ENCODE measurements at places on chromosomes 1 and 21.

DNA sequence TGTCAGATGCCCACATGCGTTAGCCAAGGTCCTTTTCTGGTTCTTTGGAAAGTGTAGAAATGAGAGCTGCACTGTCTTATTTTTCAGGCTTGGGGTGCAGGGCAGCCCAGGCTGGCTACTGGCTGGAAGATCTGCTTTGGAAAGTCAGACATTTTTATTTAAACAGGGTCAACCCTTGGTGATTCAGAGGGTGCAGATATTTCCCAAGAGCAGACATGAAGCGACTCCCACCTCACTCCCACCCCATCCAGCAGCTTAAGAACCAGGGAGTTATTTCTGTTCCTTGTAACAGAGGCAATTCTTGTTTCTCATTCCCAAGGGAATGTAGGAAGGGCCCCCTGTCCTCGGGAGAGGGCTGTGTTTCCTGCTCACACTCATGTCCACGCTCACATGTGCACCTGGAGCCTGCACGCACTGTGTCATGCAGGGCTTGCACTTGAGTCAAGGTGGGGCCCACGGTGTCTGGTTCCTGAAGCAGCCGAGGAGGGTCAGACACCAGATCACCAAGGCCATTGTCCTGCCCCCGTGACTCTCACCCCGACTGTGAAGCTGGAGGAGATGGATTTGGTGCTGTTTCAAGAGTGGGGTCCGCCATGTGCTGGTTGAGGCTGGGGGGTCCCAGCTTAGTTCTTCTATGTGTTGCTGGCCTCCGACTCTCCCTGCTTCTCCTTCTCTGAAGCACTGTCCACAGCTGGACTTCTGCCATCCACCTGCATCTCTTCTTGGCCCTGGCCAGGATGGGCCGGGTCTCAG is 992 bp downstream of the S100A7A start:
- DNase-seq = no peak

DNA sequence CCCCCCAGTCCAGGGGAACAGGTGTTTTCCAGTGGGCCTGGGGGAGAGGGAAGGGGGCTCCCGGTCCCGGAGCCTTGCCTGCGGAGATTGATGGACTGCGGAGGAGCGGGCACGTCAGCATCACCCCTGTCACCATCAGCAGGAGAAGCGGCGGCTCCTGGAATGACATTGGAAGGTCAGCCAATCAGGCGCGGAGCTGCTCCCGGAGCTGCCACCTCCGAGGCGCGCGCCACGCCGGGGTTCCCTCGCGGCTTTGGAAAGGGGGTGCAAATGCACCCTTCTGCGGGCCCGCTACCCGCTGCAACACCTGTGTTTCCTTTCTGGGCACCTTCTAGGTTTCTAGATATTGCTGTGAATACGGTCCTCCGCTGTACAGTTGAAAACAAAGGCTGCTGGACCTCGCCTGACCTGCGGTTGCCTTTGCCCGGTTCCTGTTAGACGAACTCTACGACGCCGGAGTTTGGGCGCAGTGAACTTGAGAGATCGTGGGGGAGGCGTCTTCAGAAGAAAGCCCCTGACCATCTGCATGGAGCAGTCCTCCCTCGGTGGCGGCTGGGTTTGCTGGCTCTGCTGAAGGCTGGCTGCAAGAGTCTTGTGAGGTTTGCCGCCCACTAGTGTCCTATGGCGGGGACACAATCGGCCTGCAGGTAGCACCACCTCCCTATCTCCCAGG is 5.3 kb downstream of the DSCAM start:
- DNase-seq = no peak

DNA sequence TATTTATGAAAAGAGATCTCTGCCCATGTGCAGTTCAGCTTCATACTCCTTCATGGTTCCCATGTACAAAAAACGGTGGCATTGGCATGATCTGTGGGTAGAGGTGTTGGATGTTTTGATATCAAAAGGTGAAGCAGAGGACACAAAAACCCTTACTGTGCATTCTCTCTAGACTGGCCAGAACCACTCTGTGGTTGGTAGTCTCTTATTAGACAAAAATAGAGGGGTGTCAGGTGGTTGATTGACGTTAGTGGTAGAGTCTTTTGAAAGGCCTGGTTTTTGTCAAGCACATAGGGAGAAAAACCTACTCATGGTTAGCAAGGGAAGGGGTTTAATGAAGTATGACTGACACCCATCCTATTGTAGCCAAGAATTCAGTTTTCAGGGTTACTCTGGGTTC is 400.0 kb upstream of the TMPRSS15 start:
- DNase-seq = no peak

DNA sequence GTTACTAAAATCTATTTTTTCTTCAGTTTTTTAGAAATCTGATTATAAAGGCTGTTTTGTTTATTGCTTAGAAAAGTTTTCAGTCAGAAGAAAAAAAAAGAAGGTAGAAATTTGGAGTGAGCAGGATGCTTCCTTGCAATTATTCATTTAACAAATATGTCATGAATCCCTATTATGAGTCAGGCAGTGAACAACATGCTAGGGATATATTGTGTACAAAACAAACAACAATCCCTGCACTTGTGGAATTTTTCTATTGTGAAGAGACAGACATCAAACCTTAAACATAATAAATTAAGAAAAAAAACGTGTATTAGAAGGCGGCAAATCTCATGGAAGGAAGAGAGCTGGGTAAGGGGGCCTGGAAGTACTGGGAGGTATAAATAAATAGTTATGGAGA is 664.1 kb upstream of the CAMK1G start:
- no peak for DNase-seq

DNA sequence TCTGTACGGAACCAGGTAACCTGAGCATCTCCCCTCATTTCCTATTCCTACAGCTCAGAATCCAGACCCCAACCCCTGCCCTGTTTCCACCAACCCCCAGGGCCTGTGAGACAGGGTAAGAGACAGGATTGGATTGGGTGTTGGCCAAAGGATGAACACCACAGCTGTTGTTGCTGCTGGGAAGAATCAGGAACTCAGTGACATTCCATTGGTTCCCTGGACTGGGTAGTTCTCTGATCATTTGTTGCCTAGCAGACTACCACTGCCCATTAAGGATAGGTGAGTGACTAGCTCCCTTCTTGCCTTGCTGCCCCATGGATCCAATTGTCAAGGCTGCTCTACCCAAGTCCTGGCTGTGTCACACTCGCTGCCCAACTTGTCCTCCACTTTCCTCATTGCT is 10.0 kb downstream of the NCSTN start:
- no peak for DNase-seq

GRCh38 chr1:32335790-32336590 is at the start of gene MARCKSL1:
Gene MARCKSL1 (minus strand): TSS chr1:32336233. CDS start chr1:32336033, 200 bp downstream.
- peak; percentile 80 for DNase-seq

- DNase-seq = no peak
Observed at GRCh38 chr1:245181158-245181517, 26.4 kb downstream of the KIF26B start.

- DNase-seq = no peak
Observed at GRCh38 chr1:108179018-108179417, 21.1 kb downstream of the SLC25A24 start.

DNA sequence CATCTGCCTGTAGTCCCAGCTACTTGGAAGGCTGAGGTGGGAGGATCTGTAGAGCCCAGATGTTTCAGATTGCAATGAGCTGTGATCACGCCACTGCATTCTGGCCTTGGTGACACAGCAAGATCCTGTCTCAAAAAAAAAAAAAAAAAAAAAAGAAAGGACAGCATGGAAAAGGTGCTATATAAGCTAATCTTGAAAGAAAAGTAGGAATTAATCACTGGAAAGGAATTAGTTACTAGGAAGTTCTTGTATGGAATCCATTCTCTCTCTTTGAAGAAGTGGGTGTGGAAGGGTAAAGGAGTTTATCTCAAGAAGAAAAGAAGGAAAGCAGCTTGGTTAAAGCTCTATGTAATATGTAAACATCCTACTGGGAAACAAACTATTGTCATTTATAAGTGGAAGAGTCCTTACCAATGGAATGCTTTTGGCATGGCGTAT is 339.2 kb downstream of the DPYD start:
- no peak for DNase-seq

DNA sequence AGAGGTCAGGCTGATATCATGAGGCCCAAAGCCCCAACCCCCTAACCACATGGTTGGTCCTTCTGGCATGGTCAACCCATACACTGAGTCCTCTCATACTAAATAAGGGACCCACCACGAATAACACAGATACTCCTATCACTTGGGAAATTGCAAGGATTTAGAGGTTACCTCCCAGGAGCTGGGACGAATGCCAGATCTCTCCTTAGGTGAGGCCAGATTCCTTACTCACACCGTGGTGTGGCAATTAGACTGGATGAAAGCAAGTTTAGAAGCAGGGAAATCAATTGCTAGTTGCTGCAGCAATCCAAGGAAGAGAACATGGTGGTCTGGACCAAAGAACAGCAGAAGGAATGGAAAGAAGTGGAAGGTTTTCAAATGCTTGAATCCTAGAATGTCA is 60.1 kb downstream of the IER5 start:
- no peak for DNase-seq

- no peak for DNase-seq
Observed at GRCh38 chr1:156543066-156543465, 29.3 kb downstream of the IQGAP3 start.

DNA sequence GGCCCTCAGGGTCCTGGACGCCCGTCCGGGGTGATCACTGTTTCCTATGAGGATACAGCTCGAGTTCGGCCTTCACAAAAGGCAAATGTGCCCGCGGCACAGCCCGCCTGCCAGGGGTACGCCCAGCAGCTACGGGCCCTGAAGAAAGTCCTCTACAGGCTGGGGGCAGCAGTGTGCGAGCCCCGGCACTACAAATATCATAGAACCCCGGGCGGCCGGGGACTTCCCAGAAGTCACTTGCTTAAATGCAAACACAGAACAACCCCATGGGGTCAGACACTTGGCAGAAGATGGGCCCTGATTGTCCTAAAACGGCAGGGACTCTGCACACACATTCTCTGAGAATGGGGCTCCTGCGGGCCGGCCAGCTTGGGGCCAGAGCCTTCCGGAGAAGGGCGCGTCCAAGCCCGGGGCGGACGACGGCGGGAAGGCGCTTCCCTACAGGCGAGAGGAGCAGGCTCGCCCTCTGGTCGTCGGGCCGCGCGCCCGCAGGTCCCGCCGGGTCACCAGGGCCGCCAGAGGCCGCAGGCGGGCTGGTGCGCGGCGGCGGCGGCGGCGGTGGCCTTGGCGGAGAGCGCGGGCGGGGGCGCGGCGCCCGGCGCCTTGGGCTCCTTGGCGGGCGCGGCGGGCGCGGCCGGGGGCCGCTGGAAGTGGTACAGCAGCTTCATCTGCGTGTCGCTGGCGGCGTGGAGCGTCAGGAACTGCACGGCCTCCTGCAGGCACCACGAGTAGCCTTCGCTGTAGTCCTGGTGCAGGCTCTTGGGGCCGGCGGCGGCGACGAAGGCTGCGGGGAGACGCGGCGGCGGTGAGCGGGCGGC is 888 bp downstream of the HES5 start:
- DNase-seq = no peak

GRCh38 chr1:51663105-51663504 is 46.2 kb downstream of the OSBPL9 start:
- no peak for DNase-seq

DNA sequence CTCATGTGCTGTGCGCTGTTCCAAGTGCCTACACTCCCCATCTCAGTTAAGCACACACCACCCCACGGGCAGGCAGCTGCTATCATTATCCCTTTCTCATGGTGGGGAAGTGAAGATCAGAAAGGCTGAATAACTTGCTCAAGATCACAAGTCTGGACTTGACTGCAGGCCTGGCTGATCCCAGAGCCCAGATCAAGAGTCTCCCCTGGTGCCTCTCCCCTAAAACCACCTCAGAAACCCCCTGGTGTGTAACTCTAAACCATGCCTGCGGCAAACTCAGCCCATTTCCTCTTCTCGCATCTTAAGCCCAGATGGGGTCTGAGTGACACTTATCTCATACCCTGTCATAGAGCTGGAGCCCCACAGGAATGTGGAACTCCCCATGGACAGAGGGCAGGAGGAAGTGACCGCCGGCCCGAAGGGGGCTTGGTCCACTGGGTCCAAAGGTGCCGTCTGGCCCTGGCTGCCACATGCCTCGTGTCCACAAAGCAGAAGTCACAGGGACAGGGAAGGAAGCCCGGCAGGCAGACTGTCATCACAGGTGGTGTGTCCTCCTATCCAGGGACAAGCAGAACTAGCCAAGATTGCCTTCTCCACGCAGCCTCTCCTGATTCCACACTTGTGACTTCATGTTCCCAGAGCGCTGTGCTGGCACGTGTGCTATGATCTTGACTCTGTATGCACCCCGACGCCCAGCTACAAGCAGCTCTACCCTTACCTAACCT is 92.1 kb downstream of the SYF2 start:
- DNase-seq = peak; percentile 91

DNA sequence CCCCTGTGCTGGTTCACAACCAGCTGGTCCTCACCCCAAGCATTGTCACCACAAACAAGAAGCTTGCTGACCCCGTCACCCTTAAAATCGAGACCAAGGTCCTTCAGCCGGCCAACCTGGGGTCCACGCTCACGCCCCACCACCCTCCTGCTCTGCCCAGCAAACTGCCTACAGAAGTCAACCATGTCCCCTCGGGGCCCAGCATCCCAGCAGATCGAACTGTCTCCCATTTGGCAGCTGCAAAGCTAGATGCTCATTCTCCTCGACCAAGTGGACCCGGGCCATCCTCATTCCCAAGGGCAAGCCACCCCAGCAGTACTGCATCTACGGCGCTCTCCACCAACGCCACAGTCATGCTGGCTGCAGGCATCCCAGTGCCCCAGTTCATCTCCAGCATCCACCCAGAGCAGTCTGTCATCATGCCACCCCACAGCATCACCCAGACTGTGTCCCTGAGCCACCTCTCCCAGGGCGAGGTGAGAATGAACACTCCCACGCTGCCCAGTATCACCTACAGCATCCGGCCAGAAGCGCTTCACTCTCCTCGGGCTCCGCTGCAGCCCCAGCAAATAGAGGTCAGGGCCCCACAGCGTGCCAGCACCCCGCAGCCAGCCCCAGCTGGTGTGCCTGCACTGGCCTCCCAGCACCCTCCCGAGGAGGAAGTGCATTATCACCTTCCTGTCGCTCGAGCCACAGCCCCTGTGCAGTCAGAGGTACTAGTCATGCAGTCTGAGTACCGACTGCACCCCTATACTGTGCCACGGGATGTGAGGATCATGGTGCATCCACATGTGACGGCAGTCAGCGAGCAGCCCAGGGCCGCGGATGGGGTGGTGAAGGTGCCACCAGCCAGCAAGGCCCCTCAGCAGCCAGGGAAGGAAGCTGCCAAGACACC is 40.6 kb downstream of the ZBTB17 start:
- DNase-seq = no peak

- DNase-seq = no peak
Observed at GRCh38 chr1:6776389-6776788, 8.9 kb upstream of the CAMTA1 start.

GRCh38 chr1:206070627-206071304 is 17.8 kb downstream of the RHEX start:
- no peak for DNase-seq

GRCh38 chr1:99533909-99534637 is 111.8 kb upstream of the PALMD start:
- no peak for DNase-seq

- no peak for DNase-seq
Observed at GRCh38 chr21:43794311-43794710, 4.9 kb downstream of the RRP1 start.

- no peak for DNase-seq
Observed at GRCh38 chr1:12539705-12540579, 78.1 kb downstream of the DHRS3 start.

GRCh38 chr1:243731301-243731891 is 118.6 kb downstream of the AKT3 start:
- DNase-seq = peak; percentile 28

All from KBM-7 (cell line).